ENCODE measurements at places on chromosomes 4 and X. TPM values are rescaled to one million over a fixed set of nuclear protein-coding genes. Genes with fewer than 3 reads are reported as not detected.

DNA sequence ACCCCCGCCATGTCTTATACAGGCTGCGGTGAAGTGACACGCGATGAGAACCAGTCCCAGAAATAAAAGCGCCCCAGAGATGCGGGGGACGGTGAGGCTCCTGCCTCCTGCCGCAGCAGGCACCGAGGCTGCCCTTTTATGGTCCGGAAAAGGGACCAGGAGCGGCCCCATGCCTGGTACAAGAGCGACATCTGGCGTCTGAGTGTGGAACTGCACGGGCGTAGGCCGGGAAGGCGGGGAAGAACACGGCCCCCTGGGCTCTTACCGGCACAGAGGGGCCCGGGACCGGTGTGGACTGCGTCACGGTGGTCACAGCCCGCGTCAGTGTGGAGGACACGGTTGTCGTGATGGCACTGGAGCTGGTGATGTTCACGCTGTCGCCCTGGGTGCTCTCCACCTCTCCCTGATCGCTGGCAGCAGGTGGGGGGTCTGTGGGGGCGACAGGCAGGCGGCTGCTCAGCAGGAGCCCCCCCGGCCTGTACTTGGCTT, 8.9 kb upstream of the RENBP start:
- H3K36me3 ChIP-seq = no peaks in the 10 kb centered on the region
- no peak overlapping the region for H3K4me3 ChIP-seq

Gene ENPP6
- 0.59 TPM for total RNA-seq

Gene FGG
- total RNA-seq = not detected

Gene FAAH2
- total RNA-seq = 52.7 TPM

DNA sequence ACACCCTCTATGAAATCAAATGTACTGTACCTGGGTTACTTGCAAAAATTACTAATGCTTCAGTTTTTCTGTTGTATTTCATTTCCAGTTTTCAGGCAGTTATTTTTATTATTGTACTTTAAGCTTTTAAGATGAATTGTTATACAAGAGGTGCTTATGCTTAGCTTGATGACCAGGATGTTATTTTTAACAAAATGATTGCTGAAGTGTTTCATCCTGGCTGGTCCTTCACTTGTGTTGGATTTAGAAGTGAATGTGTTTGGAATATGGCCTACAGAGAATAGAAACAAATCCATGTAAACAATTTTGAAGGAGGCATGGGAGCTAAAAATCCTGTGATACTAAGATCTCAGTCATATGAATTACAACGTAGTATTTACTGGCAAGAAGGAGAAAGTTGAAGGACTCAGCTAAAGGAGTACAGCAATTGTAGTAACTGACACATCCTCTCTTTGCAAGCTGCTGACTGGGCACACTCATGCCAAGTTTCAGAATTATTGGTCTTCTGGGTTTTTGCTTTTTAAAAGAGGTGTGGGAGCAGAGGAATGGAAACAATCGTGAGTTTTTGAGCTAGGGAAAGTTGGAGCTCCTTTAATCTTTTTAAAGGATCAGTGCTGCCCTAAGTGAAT, 9.2 kb downstream of the UBE2A start:
- H3K27me3 ChIP-seq = no peaks in the 10 kb centered on the region
- DNase-seq = no peak
- H3K36me3 ChIP-seq = no peaks in the 10 kb centered on the region
- no peak overlapping the region for H3K4me3 ChIP-seq
- no peak overlapping the region for H3K27ac ChIP-seq

- no peaks in the 10 kb centered on the region for H3K4me1 ChIP-seq
- DNase-seq = no peak
- no peak overlapping the region for H3K4me3 ChIP-seq
Measured at GRCh38 chr4:80005863-80006262, 67.2 kb downstream of the ANTXR2 start.

- H3K36me3 ChIP-seq = no peaks in the 10 kb centered on the region
- no peak for DNase-seq
- H3K27me3 ChIP-seq = no peaks in the 10 kb centered on the region
- H3K4me1 ChIP-seq = no peaks in the 10 kb centered on the region
Measured at GRCh38 chr4:76782837-76783236, 115.1 kb downstream of the SOWAHB start.

- no peak for DNase-seq
- H3K36me3 ChIP-seq = no peaks in the 10 kb centered on the region
- H3K4me3 ChIP-seq = no peak overlapping the region
- no peaks in the 10 kb centered on the region for H3K4me1 ChIP-seq
- no peaks in the 10 kb centered on the region for H3K27me3 ChIP-seq
Measured at GRCh38 chr4:109548655-109549054, 11.4 kb upstream of the MCUB start.

DNA sequence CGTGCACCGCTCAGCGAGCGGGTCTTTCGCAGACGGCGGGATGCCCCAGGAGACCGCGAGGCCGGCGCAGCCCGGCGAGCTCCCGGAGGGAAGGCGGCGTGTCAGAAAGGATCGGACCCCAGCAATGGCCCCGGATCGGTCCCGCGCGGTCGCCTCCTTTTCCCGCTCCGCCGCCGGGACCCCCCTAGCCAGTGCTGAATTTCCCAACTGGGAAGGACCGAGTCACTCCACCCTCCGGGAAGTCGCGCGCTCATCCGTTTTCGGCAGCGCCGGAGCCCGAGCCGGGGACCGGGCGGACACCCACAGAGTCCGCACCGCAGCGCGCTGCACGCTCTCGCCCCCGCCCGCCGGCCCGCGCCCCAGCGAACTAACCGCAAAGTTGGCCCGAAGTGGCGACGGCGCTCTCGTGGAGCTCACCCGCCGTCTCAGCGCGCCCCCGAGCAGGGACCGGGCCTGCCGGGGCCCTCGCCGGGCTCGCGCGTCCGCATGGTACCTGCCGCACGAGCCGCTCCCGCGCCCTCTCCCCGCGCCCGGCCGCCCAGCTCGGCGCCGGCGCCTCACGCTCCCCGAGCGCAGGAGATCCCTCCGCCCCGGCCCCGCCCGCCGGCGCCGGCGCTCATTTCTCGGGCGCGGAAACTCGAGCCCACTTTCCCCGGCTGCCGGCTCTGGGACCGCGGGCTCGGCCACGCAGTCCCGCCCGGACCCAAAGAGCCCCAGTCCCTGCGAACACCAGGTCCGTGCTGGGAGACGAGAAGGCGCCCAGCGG, at the start of gene FAT1:
FAT1 (minus strand) TSS at position 565 of the 766 bp plus-strand sequence. CDS start 14,029 bp downstream, outside the sequence.
- no peaks in the 10 kb centered on the region for H3K27me3 ChIP-seq
- peak within 1 kb of the TSS; percentile 95 for H3K27ac ChIP-seq
- peak within 1 kb of the TSS; percentile 87 for H3K4me3 ChIP-seq

DNA sequence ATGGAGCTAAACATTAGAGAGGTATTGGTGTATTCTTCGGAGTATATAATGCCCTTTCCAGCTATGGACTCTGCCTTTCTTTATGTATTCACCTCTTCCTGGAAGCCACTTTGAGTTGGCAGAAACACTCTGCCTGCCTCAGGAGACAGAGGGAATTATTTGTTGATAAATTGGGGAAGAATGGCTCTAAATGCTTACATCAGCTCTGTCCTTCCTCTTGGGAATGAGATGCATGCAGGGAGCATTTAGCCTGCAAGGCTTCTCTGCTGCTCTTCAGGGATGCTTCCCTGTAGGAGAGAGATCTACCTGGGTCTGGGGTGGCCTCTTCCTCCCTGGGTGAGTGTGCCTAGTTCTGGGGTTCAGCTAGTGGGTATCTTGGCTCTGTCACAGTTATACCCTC, 6.9 kb upstream of the HS3ST1 start:
- H3K27ac ChIP-seq = no peak overlapping the region
- DNase-seq = no peak
- no peaks in the 10 kb centered on the region for H3K27me3 ChIP-seq
- H3K4me1 ChIP-seq = no peaks in the 10 kb centered on the region

Gene SFRP2
- 6.9 TPM for total RNA-seq

DNA sequence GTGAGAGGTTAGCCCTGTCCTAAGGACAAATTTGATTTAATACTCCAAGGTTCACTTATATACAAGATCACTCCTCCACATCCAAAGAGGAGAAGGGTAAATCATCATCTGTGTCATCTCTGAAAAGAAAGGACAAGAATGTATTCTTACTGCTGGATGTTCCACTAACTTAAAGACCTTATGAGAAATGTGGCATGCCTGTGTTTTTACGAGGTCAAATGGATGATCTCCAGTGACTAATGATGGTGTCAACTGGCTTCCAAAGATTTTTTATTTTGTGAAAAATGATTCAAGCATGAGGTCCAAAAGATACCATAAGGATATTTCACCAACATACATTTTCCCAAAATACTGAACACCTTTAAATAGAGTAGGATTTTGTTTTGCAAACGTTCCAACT, 143.4 kb downstream of the PTCHD1 start:
- H3K27ac ChIP-seq = no peak overlapping the region
- H3K27me3 ChIP-seq = no peaks in the 10 kb centered on the region
- DNase-seq = no peak
- no peaks in the 10 kb centered on the region for H3K36me3 ChIP-seq
- H3K4me1 ChIP-seq = no peaks in the 10 kb centered on the region
- H3K4me3 ChIP-seq = no peak overlapping the region

Gene CXCL5
- not detected for total RNA-seq

Gene MAGED4
- 7.5 TPM for total RNA-seq

Gene ZNF732
- total RNA-seq = 0.66 TPM

DNA sequence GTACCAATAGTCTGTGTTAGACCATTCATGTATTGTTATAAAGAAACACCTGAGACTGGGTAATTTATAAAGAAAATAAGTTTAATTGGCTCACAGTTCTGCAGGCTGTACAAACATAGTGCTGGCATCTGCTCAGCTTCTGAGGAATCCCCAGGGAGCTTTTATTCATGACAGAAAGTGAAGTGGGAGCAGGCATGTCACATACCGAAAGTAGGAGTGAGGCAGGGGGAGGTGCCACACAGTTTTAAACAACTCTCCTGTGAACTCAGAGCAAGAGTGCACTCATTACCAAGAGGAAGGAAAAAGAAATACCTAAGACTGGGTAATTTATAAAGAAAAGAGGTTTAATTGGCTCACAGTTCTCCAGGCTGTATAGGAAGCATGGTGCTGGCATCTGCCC, 591.2 kb downstream of the PPP4R3C start:
- H3K27me3 ChIP-seq = no peaks in the 10 kb centered on the region
- H3K36me3 ChIP-seq = no peaks in the 10 kb centered on the region
- H3K4me1 ChIP-seq = no peaks in the 10 kb centered on the region
- H3K4me3 ChIP-seq = no peak overlapping the region
- no peak for DNase-seq

GRCh38 chr4:126568652-126569570, 1063.8 kb upstream of the INTU start:
- no peak for DNase-seq
- H3K4me3 ChIP-seq = no peak overlapping the region
- no peaks in the 10 kb centered on the region for H3K4me1 ChIP-seq

GRCh38 chrX:80876877-80877276, 67.2 kb upstream of the BRWD3 start:
- no peaks in the 10 kb centered on the region for H3K4me1 ChIP-seq
- no peak for DNase-seq
- no peaks in the 10 kb centered on the region for H3K27me3 ChIP-seq
- H3K27ac ChIP-seq = no peak overlapping the region
- no peak overlapping the region for H3K4me3 ChIP-seq
- H3K36me3 ChIP-seq = no peaks in the 10 kb centered on the region

- H3K27ac ChIP-seq = no peak overlapping the region
- H3K4me1 ChIP-seq = no peaks in the 10 kb centered on the region
- H3K36me3 ChIP-seq = no peaks in the 10 kb centered on the region
- no peak overlapping the region for H3K4me3 ChIP-seq
Measured at GRCh38 chrX:22063284-22063683, 31.2 kb downstream of the PHEX start.

Measured in breast epithelium (tissue), 4 donors.